ENCODE measurements at places on chromosomes 16 and 17.

GRCh38 chr17:49715717-49716279, 8.0 kb upstream of the SLC35B1 start:
- DNase-seq, result peak; percentile 60

DNA sequence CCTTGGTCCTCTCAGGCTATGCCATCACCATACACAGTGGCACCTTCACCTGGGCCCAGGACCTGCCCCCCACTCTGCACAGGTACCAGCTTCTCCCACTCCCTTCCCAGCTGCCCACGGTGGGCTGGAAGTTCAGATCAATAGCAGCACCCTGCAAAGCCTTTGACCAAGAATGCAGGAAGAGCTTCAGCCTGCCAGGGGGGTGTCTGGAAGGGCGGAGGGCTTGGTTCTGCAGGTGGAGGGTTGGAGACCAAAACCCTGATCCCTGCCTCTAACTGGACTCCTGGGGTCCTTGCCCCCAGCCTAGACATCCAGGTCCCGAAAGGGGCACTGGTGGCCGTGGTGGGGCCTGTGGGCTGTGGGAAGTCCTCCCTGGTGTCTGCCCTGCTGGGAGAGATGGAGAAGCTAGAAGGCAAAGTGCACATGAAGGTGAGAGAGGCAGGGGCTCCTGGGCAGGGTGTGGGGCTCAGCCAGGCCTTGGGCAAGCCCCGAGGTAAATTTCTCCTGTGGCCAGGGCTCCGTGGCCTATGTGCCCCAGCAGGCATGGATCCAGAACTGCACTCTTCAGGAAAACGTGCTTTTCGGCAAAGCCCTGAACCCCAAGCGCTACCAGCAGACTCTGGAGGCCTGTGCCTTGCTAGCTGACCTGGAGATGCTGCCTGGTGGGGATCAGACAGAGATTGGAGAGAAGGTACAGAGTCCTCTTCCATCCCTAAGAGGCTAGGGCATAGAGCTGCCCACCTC, 34.3 kb downstream of the ABCC3 start:
- DNase-seq, result no peak

GRCh38 chr16:81734632-81735434, 44.3 kb upstream of the PLCG2 start:
- DNase-seq, result no peak

GRCh38 chr16:72896485-72897118, 151.3 kb downstream of the ZFHX3 start:
- no peak for DNase-seq

GRCh38 chr16:68902003-68902968, 59.0 kb downstream of the TANGO6 start:
- no peak for DNase-seq

- DNase-seq, result no peak
Measured at GRCh38 chr17:72358465-72358864, 237.6 kb downstream of the SOX9 start.

GRCh38 chr17:15973016-15973415, 26.5 kb downstream of the ZSWIM7 start:
- DNase-seq, result no peak

DNA sequence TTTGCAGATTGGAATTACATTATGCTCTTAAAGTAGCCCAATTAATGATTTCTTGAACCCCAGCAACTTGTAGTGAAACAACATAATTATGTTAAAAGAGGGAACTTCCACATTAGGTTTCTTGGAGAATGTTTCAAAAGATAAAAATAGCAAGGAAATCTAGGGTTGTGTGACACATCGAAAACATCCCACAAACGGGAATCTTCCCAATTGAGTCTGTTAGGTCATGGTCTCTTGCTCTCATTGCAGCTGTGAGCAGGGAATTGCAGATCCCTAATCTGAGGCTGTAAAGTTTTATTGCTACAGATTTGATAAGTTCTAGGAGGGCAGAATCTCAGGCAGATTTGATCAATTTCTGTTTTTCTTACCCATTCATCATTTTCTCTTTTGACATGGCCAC, 6.7 kb upstream of the LPO start:
- DNase-seq, result no peak

GRCh38 chr17:8785547-8786413, 13.4 kb downstream of the MFSD6L start:
- peak; percentile 8 for DNase-seq

DNA sequence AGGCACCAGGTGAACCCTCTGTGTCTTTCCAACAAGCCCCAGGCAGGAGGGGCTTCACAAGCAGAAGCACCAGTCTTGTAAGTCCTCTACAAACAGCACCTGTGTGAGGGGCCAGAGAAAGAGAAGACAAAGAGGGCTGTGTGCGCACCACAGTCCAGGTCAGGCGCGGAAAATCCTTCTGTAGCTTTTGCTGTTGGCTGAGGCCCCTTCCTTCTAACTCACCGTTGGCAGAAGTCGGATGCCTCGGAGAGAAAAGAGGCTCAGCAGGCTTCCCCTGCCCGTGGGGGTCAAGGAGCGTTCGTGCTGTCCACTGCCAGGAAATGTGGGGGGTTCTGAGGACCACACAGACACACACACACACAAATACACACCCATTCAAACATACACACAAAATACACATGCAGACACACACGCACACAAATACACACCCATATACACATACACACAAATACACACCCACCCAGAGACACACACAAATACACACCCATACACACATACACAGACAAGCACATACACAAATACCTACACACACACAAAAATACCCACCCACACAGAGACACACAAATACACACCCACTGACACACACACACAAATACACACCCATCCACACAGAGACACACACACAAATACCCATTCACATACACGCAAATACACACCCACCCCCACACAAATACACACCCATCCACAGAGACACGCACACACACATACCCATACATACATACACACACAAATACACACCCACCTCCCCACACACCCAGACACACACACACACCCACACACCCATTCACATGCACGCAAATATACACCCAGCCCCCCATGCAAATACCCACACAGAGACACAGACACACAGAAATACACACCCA, 6.8 kb downstream of the ZG16B start:
- DNase-seq, result no peak

- no peak for DNase-seq
Measured at GRCh38 chr16:88552815-88553214, 17.4 kb upstream of the ZC3H18 start.

DNA sequence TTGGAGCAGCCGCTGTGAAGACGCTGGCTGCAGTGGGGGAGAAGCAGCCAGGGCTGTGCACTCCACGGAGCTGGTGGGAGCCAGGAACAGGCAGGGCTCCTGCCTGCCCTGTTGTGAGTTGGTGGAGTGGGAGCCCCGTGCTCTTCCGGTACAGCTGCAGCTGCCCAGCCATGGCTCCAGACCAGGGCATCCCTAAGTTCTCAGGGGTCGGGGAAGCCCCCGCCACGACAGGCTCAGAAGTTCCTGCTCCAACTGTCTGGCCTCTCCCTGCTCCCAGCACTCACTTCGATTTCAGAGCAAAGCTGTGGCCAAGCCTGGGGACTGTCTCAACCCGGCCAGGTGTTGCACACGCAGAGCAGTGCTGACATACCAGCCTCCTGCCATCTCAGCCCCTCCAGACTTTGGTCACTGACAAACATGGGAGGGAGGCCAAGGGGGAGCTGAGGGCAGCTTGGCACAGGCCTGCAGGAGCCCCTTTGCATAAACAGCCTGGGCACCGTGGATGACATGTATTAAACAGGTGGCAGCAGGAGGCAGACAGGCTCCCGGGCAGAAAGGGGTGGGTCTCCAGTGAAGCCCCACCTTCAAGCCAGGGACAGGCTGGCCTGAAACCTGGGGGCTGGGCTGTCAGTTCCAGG, 13.9 kb upstream of the KDM8 start:
- DNase-seq, result no peak

- DNase-seq, result no peak
Measured at GRCh38 chr17:76273445-76274111, 8.4 kb downstream of the UBALD2 start.

- DNase-seq, result no peak
Measured at GRCh38 chr17:81994593-81995462, 17.4 kb downstream of the ASPSCR1 start.

DNA sequence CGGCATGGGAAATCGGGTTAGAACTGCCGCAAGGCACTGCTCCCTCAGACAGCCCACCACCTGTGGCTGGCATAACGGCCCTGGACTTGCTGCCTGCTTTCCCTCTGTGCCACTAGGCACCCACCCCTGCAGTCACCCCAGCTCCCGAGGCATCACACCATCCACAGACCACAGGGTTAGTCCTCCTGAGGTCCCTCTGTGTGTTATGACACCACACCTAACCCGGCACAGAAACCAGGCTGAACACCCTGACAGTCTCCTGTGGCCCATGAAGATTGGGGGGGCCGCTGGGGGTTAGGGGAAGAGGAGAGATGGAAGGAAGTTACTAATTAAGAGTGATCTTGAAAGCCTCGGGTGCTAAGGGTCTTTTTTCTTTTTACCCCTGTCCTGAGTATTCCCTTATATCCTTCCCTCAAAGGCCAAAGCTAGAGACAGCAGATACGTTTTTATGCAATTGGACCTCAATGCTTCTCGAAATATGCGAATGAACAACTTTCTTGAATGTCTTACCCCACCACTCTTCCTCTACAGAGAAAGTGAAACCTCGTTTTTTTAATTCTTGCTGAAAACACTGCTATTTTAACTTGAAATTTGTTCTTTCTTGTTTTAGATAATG, 7.0 kb downstream of the CYTH1 start:
- peak; percentile 43 for DNase-seq

GRCh38 chr17:34706029-34706428, 126.6 kb downstream of the TMEM132E start:
- DNase-seq, result no peak

- DNase-seq, result no peak
Measured at GRCh38 chr17:65297916-65298315, 160.7 kb downstream of the RGS9 start.

Measured in effector memory CD4-positive, alpha-beta T cell (primary cell).